ENCODE measurements at places on chromosomes 1 and 21.

DNA sequence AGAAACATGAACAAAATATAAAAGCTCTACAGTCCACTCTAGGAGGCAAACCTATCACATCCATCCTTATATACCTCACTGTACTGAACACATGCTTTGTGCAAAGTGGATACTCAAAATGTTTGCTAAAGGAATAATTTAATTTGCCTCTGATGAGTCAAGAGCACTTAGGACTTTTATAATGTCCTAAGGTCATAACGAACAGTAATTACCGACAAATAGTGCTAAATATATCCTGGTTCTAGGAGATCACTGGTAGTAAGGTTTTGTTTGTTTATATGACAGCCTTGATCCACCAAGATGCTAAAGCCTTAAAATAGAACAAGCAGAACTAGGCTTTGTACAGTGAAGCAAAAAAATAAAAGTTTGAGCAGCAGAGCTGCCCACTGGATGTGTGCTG lies 70.6 kb downstream of the GADD45A start:
- no peak for DNase-seq

GRCh38 chr1:151294742-151295462 lies 12.8 kb downstream of the ZNF687 start:
- no peak for DNase-seq

- DNase-seq = no peak
These were observed 15.5 kb upstream of the TFF3 start for GRCh38 chr21:42330380-42331371.

GRCh38 chr1:198465201-198466144 lies 75.0 kb downstream of the ATP6V1G3 start:
- DNase-seq = no peak

- DNase-seq = no peak
These were observed 917 bp downstream of the KIAA0040 start for GRCh38 chr1:175191659-175192058.

DNA sequence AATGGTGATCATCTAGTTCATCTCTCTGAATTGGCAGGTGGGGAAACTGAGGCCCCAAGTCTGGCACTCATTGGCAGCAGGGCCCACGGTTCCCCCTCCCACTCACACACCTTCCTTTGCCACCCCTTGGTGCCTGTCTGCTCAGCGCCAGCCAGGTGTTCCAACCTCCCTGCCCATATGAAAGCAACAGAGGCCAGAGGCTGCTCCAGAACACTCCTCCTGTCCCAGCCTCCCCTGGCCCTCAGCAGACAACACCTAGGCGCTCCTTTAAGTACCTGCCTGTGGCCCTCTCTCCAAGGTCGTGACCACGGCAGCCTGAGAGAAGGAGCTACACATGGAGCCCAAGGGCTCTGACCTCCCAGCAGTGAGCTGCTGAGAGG lies 362.3 kb upstream of the VAMP3 start:
- DNase-seq = no peak

- peak; percentile 44 for DNase-seq
These were observed 38.5 kb upstream of the PDE9A start for GRCh38 chr21:42614811-42615351.

DNA sequence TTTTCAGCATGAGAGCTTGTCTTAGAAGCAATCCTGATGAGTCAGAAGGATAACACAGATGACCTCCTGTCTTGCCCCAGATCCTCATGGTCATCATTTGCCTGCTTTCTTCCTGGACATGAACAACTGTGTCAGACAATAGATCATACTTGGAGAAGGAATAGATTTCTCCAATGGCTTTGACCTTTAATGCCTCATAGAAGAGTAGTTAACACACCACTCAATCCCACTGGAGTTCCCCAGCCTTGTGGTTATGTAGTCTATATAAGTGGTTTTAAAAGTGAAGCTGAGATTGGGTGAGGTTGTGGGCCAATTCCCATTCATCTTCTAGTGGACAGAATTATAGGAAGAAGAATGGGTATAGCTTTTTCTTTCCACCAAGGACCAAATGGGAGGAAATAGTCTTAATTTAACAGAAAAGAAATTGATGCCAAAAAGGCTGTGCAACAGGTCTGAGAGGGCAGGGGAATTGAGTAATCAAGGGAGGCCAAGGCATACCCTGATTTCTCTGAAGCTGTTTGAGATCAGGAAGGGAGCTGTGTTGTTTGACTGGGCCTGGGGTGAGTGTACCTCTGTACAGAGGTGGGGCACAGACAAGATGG lies 14.4 kb downstream of the PRCC start:
- no peak for DNase-seq

All from activated T-cell treated with anti-CD3 and anti-CD28 coated beads for 48 hours (primary cell).